CD4-positive, alpha-beta T cell treated with Interleukin-17A for 1 hour (primary cell): ENCODE measurements at places on chromosomes 4 and X.

- DNase-seq: no peak
Measured at GRCh38 chr4:1623400-1623799, 60.7 kb downstream of the FAM53A start.

GRCh38 chr4:87219632-87220093 is 755 bp downstream of the KLHL8 start:
- peak; percentile 50 for DNase-seq

GRCh38 chr4:73258436-73258685 is 237 bp downstream of the ANKRD17 start:
- no peak for DNase-seq

- no peak for DNase-seq
Measured at GRCh38 chr4:19224820-19225219, 1026.9 kb upstream of the SLIT2 start.

- peak; percentile 58 for DNase-seq
Measured at GRCh38 chr4:183840311-183840710, 64.8 kb upstream of the STOX2 start.

- no peak for DNase-seq
Measured at GRCh38 chr4:112315446-112315845, 18.3 kb downstream of the ALPK1 start.

- no peak for DNase-seq
Measured at GRCh38 chr4:140523370-140523856, 555 bp upstream of the ELMOD2 start.

GRCh38 chrX:43706786-43707370 is 50.8 kb downstream of the MAOA start:
- DNase-seq: no peak

- no peak for DNase-seq
Measured at GRCh38 chr4:13240066-13240465, 244.1 kb downstream of the RAB28 start.

- DNase-seq: no peak
Measured at GRCh38 chr4:7074426-7074825, 6.6 kb upstream of the GRPEL1 start.

GRCh38 chr4:187383181-187383580 is 612.4 kb upstream of the ZFP42 start:
- DNase-seq: no peak

GRCh38 chrX:47748576-47748975 is 88.1 kb upstream of the ZNF81 start:
- DNase-seq: no peak

- DNase-seq: no peak
Measured at GRCh38 chr4:71980976-71981375, 50.8 kb upstream of the NPFFR2 start.
